ENCODE measurements at places on chromosomes 5 and 9.

GRCh38 chr5:100676817-100677631 is 141.8 kb downstream of the FAM174A start:
- DNase-seq, result no peak
- H3K27me3 ChIP-seq, result no peaks in the 10 kb centered on the region
- H3K4me1 ChIP-seq, result no peaks in the 10 kb centered on the region
- no peak overlapping the region for H3K4me3 ChIP-seq

DNA sequence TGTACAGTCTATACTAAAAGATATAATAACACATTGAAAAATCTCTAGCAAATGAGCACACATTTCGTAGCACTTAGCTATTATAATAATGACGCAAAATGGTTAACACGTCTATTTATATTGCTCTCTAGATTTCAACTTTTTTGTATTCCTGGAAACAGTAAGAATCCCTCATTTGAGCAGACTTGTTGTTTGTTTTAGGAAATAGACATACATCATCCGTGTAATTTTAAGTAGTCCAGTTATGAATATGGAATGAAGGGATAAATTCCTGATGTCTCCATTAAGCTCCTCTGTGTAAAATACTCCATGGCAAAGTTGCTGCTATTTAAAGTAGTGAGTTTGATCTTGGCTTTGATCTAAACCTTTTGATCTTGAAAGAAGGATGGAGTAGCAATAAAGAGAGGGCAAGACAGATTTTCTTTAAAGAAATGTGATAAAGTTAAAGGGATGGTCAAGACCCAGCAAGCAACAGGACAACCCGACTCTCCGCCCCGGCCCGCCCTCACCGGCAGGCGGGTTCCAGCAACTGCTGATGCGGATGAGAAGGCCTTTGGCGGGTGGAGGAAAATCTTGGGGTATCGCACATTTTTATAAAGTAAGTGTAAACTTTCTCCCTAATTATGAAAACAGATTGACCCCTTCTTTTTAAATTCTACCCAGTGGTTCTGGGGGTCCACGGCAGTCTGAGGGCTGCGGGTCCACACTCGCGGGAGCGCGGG is 277.4 kb downstream of the AOPEP start:
- no peaks in the 10 kb centered on the region for H3K36me3 ChIP-seq
- peaks cover 19% of the 10 kb centered on the region for H3K4me1 ChIP-seq
- H3K27ac ChIP-seq, result peak overlapping the region; percentile 86
- DNase-seq, result no peak

GRCh38 chr9:104463864-104464263 is 40.2 kb upstream of the OR13F1 start:
- no peak for DNase-seq
- H3K27me3 ChIP-seq, result no peaks in the 10 kb centered on the region
- no peak overlapping the region for H3K4me3 ChIP-seq
- no peaks in the 10 kb centered on the region for H3K4me1 ChIP-seq

DNA sequence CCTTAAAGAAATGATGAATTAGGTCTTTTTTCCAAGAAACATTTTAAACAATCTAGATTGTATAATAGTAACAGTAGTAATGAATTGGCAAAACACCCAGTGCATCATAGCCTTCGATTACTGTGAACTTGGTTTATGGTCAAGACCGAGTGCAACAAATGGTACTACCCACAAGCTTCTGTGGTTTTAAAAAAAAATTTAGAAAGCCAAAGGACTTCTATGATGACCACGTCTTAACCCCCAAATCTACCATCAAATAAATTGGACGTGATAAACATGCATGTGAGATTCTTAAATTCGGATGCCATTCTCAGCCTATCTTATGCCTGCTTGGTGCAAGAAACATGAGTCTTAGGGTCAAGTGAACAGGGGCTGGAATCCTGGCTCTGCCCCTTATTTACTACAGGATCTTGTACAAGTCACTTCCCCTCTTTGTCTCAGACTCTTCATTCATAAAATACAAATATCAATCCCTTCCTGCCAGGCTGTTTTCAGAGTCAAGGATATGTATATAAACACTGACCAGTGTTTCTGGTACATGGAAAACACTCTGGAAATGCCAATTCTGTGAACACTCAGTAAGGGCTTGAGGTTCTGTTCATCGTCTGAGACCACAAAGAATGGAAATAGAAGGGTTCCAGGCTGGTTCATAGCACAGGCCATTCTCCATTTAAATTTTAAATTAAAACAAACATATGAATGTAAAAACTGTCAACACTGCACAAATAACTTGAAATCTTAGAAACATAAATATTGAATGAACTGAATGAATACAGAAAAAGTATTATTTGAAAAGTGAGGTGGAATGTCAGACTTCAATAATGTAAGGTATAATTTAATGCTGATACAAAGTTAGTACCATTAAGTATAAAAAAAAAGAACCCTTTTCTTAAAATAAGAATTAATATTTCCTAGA is 107.8 kb downstream of the NR6A1 start:
- H3K27me3 ChIP-seq, result no peaks in the 10 kb centered on the region
- no peak for DNase-seq
- H3K36me3 ChIP-seq, result no peaks in the 10 kb centered on the region
- H3K27ac ChIP-seq, result no peak overlapping the region
- H3K4me1 ChIP-seq, result peaks cover 27% of the 10 kb centered on the region
- no peak overlapping the region for H3K4me3 ChIP-seq

- no peaks in the 10 kb centered on the region for H3K36me3 ChIP-seq
- H3K27me3 ChIP-seq, result no peaks in the 10 kb centered on the region
- no peak overlapping the region for H3K27ac ChIP-seq
- no peak for DNase-seq
- H3K4me1 ChIP-seq, result peaks cover 40% of the 10 kb centered on the region
Observed at GRCh38 chr9:110745676-110746075, 77.1 kb downstream of the MUSK start.

- H3K27ac ChIP-seq, result no peak overlapping the region
- peaks cover 24% of the 10 kb centered on the region for H3K27me3 ChIP-seq
- DNase-seq, result no peak
- H3K4me1 ChIP-seq, result no peaks in the 10 kb centered on the region
- H3K4me3 ChIP-seq, result no peak overlapping the region
Observed at GRCh38 chr5:140005145-140005591, 37.9 kb downstream of the NRG2 start.

GRCh38 chr5:91281401-91281800 is 101.7 kb downstream of the ARRDC3 start:
- no peaks in the 10 kb centered on the region for H3K36me3 ChIP-seq
- no peak for DNase-seq

DNA sequence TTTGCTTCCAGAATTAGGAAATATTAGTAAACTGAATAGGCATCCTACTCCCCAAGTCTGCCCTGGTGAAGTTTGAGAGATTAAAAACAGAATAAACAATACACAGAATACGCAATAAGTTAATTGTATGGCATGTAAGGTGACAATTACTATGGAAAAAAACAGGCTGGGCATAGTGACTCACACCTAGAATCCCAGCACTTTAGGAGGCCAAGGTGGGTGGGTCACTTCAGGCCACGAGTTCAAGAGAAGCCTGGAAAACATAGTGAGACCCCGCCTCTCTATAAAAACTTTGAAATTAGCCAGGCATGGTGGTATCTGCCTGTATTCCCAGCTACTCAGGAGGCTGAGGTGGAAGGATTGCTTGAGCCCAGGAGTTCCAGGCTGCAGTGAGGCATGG is 64.2 kb upstream of the SUSD1 start:
- H3K4me1 ChIP-seq, result peaks cover 12% of the 10 kb centered on the region
- DNase-seq, result no peak
- no peak overlapping the region for H3K4me3 ChIP-seq
- H3K36me3 ChIP-seq, result peaks cover 4% of the 10 kb centered on the region
- no peaks in the 10 kb centered on the region for H3K27me3 ChIP-seq
- H3K27ac ChIP-seq, result no peak overlapping the region

DNA sequence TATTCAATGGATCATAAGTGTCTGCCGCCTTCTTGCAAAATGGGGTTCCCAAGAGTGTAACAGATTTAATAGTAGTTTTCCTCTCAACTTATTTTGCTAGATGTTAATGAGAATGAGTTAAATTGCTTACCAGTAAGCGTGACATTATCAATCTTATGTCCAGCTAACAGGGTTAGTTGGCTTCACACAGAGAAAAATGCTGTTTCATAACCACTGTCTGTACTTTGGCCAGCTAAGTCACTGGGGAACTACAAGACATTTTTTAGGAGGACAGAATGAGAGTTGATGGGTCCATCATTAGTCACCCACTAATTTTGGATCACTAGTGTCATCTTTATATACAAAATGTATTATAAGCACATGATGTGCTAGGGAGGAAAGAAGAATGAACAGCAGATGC is 1.4 kb downstream of the CDC37L1 start:
- no peak for DNase-seq
- H3K27ac ChIP-seq, result peak overlapping the region; percentile 94

- H3K4me1 ChIP-seq, result no peaks in the 10 kb centered on the region
- no peaks in the 10 kb centered on the region for H3K36me3 ChIP-seq
Observed at GRCh38 chr5:1239505-1240251, 14.5 kb downstream of the SLC6A18 start.

DNA sequence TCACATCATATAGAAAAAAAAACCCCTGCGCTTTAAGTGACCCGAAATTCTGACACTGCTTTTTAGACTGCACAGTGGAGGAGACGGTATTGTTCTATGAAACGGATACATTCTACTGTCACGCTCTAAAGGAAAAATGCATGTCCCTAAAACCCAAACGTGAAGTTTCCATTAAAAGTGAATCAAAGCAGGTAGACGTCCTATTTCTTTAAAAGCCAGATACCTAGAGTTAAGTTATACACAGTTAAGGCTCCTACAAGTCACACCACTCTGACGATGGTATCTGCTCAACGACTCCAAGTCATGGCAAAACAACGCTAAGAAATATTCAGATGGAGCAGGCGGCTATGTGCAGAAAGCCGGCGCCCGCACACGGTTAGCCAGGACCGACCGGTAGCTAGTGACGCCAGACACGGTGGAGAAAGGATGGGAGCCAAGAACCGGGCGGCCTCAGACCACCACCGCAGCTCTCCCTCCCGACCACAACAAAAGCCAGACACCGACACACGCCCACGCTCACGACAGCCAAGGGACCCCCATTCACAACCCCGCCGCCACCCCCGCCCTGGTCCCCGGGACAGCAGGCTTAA is 734 bp downstream of the SKP1 start:
- peak overlapping the region; percentile 96 for H3K27ac ChIP-seq
- H3K27me3 ChIP-seq, result no peaks in the 10 kb centered on the region
- H3K36me3 ChIP-seq, result no peaks in the 10 kb centered on the region

- H3K27ac ChIP-seq, result no peak overlapping the region
- peak overlapping the region; percentile 74 for H3K4me3 ChIP-seq
- no peak for DNase-seq
- no peaks in the 10 kb centered on the region for H3K36me3 ChIP-seq
- no peaks in the 10 kb centered on the region for H3K27me3 ChIP-seq
Observed at GRCh38 chr9:129178568-129179382, 714 bp upstream of the IER5L start.

GRCh38 chr5:151779531-151780125 is 7.9 kb downstream of the G3BP1 start:
- H3K4me1 ChIP-seq, result peaks cover 13% of the 10 kb centered on the region
- H3K36me3 ChIP-seq, result peaks cover 2% of the 10 kb centered on the region
- H3K4me3 ChIP-seq, result no peak overlapping the region
- no peaks in the 10 kb centered on the region for H3K27me3 ChIP-seq

- DNase-seq, result no peak
- no peak overlapping the region for H3K27ac ChIP-seq
- H3K27me3 ChIP-seq, result peaks cover 4% of the 10 kb centered on the region
- H3K36me3 ChIP-seq, result no peaks in the 10 kb centered on the region
Observed at GRCh38 chr9:85432599-85432998, 309.2 kb downstream of the AGTPBP1 start.

DNA sequence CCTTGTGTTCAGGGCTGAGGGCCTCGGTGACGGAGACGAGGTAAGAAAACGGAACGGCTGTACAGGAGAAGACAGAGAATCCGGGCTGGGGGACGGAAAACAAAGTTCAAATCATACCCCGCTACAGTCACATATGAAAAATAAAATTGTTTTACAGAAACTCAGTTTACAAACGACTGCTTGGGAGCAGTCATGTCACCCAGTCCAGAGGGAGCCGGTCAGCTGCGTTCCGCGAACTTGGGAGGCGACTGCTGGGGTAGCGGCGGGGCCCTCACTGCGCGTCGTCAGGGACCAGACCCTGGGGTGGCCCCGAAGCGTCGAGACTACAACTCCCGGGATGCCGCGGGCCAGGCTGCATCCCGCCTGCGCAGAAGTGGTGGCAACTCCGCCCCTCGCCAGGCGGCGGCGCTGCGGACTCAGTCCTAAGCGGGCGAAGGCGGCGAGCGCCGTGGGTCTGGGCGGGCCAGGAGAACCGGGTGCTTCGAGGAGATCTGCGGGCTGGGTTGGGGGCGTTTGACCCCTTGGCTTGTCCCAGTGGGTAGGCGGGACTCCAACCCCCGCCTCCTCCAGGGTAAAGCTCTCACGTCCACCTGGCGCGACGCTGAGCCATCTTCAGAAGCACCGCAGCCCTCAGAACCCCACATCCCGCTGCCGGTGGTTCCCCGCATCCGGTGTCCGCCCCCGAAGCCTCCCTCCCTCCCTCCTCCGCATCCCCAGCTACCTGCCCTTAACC is 4.0 kb downstream of the SIT1 start:
- H3K4me1 ChIP-seq, result peaks cover 21% of the 10 kb centered on the region
- peak overlapping the region; percentile 78 for H3K4me3 ChIP-seq
- peak overlapping the region; percentile 82 for H3K27ac ChIP-seq
- no peak for DNase-seq

- no peaks in the 10 kb centered on the region for H3K4me1 ChIP-seq
- H3K36me3 ChIP-seq, result no peaks in the 10 kb centered on the region
- H3K27ac ChIP-seq, result no peak overlapping the region
- no peak for DNase-seq
- no peaks in the 10 kb centered on the region for H3K27me3 ChIP-seq
Observed at GRCh38 chr5:6026766-6027406, 351.5 kb downstream of the MED10 start.

GRCh38 chr5:3886524-3887451 is 291.2 kb downstream of the IRX1 start:
- no peaks in the 10 kb centered on the region for H3K36me3 ChIP-seq
- H3K27me3 ChIP-seq, result no peaks in the 10 kb centered on the region
- peaks cover 4% of the 10 kb centered on the region for H3K4me1 ChIP-seq
- DNase-seq, result no peak

- H3K4me3 ChIP-seq, result no peak overlapping the region
- no peak overlapping the region for H3K27ac ChIP-seq
- no peak for DNase-seq
- no peaks in the 10 kb centered on the region for H3K27me3 ChIP-seq
- no peaks in the 10 kb centered on the region for H3K4me1 ChIP-seq
- no peaks in the 10 kb centered on the region for H3K36me3 ChIP-seq
Observed at GRCh38 chr5:21219251-21219650, 1231.3 kb upstream of the CDH18 start.
